ENCODE measurements at places on chromosomes 7 and 10.

DNA sequence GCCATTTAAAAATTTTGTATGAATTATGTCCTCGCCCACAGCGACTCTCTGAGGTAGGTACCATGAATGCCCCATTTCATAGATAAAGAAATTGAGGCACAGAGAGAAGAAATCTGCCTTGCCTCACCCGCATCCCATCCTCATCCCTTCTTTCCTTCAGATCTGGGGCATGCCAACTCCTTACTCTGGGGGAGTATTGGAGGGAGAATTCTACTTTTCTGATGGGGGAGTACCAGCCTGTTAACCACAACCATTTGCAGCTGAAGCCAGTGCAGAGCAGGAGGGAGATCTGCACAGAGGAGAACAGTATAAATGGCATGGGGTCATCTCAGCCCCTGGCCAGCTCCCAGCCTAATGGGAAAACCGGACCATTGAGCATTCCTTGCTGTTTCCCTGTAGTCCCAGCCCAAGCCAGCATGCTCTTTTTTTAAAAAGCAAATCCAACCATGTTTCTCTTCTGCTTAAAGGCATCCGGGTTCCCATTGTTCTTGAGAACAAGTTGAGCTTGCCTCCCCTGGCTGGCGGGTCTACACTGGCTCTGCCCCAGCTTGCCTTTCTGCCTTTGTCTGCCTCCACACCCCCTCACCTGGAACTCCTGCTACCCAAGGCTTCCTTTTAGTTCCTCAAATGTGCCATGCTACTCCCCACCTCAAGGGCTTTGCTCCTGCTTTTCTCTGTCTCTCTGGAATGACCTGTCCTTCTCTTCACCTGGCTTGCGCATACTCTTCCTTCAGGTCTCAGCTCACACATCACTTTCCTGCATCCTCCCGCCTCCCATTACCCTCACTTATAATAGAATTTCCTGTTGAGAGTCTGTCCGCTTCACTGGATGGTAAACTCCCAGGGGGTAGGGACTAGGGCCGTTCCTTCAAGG is 8.8 kb upstream of the ZNF503 start:
- DNase-seq, result no peak

- no peak for DNase-seq
These were observed 255.1 kb downstream of the DOCK4 start for GRCh38 chr7:111951052-111951451.

- no peak for DNase-seq
These were observed 46.9 kb downstream of the GPAM start for GRCh38 chr10:112136486-112137153.

DNA sequence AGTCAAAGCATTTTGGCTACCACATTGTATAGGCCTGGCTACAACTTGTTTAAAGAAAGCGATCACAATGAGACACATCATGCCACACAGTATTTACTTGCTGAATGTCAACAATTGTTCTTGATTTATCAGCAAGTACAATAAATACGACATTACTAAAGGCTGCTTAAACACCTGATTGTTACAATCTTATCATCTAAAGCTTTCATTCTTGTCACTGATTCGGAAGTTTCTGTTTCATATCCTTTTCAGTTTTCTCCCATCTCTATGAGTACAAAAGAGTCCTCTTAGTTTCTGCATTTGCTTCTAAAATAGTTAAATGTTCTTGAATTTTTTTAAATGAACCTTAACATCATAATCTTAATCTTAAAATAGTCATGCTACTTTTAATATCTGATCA is 128.1 kb upstream of the LRRN3 start:
- no peak for DNase-seq

- DNase-seq, result no peak
These were observed 46.3 kb downstream of the GOLGA7B start for GRCh38 chr10:97895915-97896314.

- no peak for DNase-seq
These were observed 3.5 kb upstream of the AEBP1 start for GRCh38 chr7:44100458-44101302.

- no peak for DNase-seq
These were observed 3.8 kb downstream of the SLC4A2 start for GRCh38 chr7:151063212-151063561.
